ENCODE measurements at places on chromosomes 1 and 21.

DNA sequence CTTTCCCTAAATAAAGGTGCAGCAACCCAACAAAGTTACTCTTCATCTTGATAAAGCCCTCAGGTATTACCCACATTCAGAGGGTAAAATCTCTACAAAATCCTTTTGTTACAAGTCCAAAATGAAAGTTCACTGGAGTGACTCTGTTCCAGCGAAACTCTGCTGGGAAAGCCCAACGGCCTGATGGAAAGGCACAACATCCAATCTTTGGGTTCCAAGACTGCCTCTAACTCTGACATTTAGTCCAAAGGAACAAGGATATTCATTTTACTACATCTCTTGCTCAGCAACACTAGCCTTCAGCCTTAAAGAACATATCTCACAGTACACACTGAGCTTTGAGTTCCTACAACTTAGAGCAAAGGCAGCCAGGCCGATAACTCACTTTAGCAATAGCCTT, 42.1 kb downstream of the TGFBR3 start:
- no peak for DNase-seq

DNA sequence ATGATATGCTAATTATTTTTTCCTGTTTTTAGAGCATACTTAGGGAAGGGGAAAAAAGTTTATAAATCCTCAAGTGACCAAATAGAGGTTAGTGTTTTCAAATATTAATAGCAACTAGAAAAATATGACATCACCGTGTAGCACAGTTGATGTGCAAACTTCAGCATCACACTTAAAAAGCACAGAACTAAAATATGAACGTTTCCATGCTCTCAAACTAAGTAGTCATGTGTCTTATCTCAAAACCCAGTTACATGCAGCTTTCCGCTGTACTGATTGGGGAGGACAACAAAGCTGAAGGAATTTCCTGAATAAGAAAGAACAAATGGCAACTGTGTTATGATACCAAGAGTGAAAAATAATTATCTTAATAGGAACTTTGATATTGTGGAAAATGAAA, 903.7 kb downstream of the ADGRL2 start:
- no peak for DNase-seq

GRCh38 chr21:44286086-44286715, 525 bp downstream of the AIRE start:
- DNase-seq = no peak

- no peak for DNase-seq
Measured at GRCh38 chr1:174017231-174017970, 4.8 kb downstream of the RC3H1 start.

DNA sequence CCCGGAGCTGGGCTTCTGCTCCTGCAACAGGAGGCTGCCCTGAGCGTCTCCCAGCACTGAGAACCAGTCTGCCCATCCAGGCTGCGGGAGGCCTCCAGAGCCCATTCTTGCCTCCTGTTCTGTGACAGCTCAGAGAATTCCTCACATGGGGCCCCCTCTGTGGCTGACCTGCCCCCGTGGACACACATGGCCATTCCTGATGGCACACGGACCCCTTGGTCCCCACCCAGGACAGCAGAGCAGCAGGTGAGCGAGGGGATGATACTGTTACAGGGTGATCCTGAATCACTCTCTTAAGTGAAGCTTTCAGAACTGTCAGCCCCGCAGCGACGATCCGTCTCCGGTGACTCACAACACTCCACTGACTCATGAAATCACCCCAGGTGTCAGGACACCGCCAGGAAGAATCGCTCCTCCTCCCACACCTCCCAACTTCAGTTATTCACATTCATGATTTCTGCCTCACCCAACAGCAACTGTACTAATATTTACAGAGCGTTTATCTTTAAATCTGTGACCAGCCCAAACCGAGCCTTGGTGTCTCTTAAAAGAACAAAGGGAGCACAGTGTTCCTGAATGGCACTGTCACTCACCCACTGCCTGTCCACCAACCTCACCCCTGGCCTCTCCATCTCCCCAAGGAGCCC, 22.5 kb downstream of the CHD5 start:
- DNase-seq = peak; percentile 39

DNA sequence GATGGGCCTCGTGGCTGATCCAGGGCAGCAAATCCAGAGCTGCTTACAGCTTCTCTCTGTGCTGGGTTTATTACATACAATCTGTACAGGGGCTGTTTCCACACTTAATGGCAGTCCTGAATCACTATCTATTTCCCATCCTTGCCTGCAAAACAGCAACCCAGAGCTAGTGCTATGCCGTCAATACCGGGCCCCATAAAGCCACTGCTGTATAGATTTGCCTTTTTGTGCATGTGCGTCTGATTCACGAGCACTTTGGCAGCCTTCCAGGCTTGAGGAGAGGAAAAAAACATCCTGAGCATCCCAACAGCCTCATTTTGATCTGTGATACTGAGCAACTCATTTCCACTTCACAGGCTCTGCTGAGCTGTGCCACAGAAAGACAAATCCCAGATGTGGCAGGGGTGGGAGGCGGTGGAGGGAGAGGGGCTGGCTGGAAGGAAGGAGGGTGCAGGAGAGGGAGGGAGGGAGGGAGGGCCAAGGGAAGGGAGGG, 65.2 kb upstream of the TARBP1 start:
- DNase-seq = peak; percentile 74

GRCh38 chr1:25782608-25783201, 17.3 kb upstream of the SELENON start:
- no peak for DNase-seq

- peak; percentile 42 for DNase-seq
Measured at GRCh38 chr1:189859385-189859977, 618.2 kb downstream of the BRINP3 start.

- DNase-seq = no peak
Measured at GRCh38 chr1:244155661-244156060, 104.6 kb downstream of the ZBTB18 start.

DNA sequence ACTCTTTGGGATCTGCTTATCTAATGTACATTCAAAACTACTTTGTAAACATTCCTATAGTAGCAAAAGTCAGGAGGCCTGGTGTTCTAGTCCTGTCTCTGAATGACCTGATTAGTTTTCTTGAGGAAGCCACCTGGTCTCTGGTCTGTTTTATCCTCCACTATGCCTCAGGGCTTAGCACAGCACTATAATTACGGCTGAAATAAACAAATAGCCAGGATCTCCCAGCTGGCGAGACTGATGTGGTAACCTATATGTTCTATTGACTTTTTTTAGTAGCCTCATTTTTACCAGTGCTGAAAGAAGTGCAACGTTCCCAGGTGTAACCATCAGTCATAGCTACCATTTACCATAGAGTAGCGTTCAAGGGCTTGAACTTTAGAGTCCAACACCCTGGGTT, 24.2 kb upstream of the RPL11 start:
- no peak for DNase-seq

- DNase-seq = no peak
Measured at GRCh38 chr21:36788120-36788638, 89.3 kb downstream of the SIM2 start.

- no peak for DNase-seq
Measured at GRCh38 chr1:183891158-183891856, 86.4 kb downstream of the RGL1 start.

GRCh38 chr1:17849216-17849615, 94.1 kb downstream of the ACTL8 start:
- DNase-seq = no peak

- no peak for DNase-seq
Measured at GRCh38 chr1:64234714-64235113, 31.3 kb downstream of the UBE2U start.

GRCh38 chr1:21233490-21233889, 56.8 kb downstream of the ECE1 start:
- no peak for DNase-seq

GRCh38 chr1:107058245-107059032, 2.0 kb downstream of the PRMT6 start:
- DNase-seq = no peak

- peak; percentile 79 for DNase-seq
Measured at GRCh38 chr1:182054698-182055326, 6.7 kb downstream of the ZNF648 start.

DNA sequence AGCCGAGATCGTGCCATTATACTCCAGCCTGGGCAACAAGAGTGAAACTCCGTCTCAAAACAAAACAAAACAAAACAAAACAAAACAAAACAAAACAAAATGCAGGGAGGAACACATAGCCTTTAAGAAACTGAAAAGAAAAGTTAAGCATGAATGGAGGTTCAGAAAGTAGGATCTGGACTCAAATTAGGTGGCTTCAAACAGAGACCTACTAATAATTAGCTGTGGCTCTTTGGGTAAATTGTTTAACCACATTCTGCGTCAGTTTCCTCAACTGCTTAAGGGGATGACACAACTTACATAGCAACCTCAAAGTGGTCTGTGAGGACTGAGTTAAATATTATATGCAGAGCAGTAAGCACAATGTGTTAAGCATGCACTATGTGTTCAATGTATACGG, 458.2 kb downstream of the ADGRL2 start:
- DNase-seq = no peak

- peak; percentile 91 for DNase-seq
Measured at GRCh38 chr1:32250893-32251716, at the start of gene LCK. LCK (plus strand) TSS chr1:32251265; CDS start chr1:32274330, 23,065 bp downstream.

DNA sequence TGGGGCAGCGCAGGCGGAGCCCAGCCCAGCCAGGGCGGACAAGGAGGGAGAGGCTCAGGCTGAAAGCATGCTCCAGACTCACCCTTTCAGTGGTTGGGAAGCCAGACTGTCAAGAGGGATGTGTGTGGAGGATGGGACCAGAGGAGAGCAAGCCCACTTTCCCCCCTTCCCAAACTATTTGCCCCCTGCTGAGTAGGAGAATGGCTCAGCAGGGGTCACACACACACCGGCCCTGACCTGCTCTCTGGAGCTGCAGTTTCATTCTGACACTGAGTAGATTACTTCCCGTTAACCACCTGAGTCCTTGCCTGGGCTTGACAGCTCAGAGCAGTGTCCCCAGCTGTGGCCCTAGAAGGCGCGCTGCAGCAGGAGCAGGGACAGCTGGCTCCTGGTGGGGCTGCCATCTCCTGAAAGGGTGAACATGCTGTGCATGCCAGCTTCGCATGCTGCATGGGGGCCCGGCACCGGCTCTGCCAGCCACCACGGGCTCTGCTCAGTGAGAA, 51.6 kb upstream of the CNTN2 start:
- DNase-seq = no peak

DNA sequence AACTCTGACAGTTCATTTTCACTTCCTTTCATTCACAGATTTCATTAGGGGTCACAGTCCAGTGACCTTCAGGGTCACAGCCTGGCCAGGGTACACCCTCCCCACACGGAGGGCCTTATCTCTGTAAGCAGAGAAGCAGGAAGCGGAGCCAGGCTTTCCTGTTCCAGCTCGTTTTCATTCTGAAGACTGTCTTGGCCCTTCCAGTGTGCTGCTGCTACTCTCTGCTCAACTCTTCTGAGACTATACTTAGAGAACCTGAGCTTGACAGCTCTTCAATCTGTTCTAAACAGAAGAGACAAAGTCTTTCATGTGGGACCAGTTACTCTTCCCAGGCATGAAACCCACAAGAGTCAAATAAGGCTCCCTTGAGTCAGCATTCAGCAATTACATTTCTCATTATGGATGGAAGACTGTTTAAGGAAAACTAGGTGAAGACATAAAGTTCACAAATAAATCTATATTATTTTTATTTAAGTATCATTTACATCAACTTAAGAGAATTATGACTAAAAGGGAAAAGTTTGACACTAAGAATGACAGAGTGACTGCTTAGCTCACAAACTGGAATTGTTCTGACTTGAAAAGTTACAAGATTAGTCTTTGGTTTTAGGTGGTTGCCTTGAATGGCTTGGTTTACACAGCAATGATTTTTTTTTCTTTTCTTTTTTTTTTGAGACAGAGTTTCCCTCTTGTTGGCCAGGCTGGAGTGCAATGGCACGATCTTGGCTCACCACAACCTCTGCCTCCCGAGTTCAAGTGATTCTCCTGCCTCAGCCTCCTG, 4.8 kb upstream of the TDRD10 start:
- no peak for DNase-seq

GRCh38 chr1:95048317-95048716, 24.4 kb downstream of the ALG14 start:
- DNase-seq = no peak

- DNase-seq = no peak
Measured at GRCh38 chr1:77975386-77975785, 3.5 kb downstream of the FUBP1 start.

DNA sequence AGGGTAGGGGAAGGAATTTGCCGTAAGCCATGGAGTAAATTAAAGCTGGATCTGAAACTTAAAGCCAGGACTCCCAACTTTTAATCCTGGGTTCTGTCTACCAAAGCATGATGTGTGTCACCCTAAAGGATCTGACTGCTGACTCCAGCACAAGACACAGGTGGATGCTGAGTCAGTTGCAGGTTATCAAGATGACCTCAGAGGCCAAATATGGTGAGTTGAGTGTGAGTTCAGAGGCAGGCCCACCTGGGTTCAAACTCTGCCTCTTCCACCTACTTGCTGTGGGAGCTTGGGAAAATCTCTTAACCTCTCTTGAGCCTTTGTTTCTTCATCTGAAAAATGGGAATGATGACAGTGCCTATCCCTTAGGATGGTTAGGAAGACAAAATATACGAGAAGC, 16.7 kb upstream of the LDLRAP1 start:
- DNase-seq = no peak

DNA sequence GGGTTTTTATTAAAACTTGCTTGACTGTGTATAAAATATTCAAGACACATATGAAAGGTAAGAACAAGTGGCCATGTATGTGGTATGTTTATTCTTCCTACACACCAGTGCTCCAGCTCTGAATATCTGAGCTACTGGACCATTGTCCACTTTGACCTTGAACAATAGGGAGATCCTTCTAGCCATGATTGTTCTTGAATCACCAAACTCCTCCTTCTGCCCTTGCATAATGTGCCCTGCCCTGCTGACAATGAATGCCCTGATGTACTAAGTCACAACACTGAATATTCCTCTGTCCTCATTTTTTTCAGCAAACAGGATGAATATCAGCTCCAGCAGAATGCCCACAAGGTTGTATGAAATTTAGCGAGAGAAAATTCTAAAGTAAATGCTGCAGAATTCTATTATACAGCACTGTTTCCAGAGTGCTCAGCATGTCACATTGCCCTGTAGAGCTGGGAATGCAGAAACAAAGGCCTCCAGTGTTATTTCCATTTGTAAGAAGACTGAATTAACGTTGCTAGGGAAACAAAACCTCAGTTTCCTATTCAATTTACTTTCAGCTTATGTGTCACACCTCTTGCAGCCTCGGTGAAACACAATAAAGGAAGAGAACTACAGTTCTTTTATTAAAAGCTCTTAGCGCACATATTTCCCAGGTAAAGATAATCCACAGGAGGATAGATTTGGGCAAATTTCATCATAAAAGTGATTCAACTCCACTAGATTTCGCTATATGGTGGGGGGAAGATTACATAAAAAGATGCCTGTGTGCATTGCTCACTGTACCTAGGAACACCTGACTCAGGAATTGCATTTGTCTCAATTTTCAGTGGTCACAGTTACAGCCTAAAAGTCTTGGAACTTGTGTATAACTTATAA, 187.4 kb upstream of the ATP1B1 start:
- no peak for DNase-seq

GRCh38 chr1:244820131-244820530, 15.3 kb upstream of the COX20 start:
- no peak for DNase-seq

- DNase-seq = no peak
Measured at GRCh38 chr1:217063172-217063908, 340.1 kb upstream of the ESRRG start.

Measured in activated CD8-positive, alpha-beta T cell treated with anti-CD3 and anti-CD28 coated beads for 36 hours (primary cell).